ENCODE measurements at places on chromosomes 7 and 10.

GRCh38 chr10:118775478-118775877 is 20.7 kb upstream of the CACUL1 start:
- H3K36me3 ChIP-seq, result no peaks in the 10 kb centered on the region
- H3K27ac ChIP-seq, result no peak overlapping the region
- H3K27me3 ChIP-seq, result no peaks in the 10 kb centered on the region
- DNase-seq, result no peak
- H3K4me1 ChIP-seq, result no peaks in the 10 kb centered on the region

DNA sequence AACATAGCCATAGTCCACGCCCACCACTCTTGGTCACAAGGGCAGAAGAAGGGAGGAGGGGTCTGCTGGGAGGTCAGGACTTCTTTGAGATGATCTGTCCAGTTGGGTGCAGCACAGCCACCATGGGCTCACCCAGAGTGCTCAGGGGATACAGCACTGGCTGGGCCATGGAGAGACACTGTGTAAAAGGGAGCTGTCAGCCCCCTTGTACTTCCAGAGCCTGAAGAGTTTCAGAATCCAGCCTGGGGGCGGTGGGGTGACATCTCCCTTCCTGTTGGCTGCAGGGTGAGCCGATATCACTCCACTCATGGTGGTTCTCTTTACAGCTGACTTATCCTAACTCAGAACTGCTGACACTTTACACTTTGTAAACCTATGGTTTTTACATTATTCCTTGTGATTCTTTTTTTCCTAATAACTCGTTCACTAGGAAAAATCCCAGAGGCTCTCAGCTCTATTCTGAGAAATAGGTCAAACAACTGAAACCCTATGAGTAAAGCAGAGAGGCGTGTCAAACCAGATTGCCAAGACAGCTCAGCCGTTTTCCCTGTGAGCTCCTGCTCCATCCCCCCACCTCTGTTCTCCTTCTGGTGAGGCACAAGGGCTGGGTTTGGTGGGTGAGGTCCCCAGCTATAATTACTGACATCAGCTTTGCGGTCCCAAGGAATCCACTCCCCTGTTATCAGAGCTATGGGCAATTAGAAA is 3.2 kb upstream of the MRPS24 start:
- no peaks in the 10 kb centered on the region for H3K27me3 ChIP-seq
- H3K27ac ChIP-seq, result peak overlapping the region; percentile 79
- DNase-seq, result peak; percentile 23
- H3K4me1 ChIP-seq, result peaks cover 40% of the 10 kb centered on the region
- H3K36me3 ChIP-seq, result peaks cover 12% of the 10 kb centered on the region
- H3K4me3 ChIP-seq, result no peak overlapping the region

- H3K27ac ChIP-seq, result no peak overlapping the region
- no peaks in the 10 kb centered on the region for H3K36me3 ChIP-seq
- no peaks in the 10 kb centered on the region for H3K27me3 ChIP-seq
- no peaks in the 10 kb centered on the region for H3K4me1 ChIP-seq
- no peak for DNase-seq
Measured at GRCh38 chr10:46092524-46093081, 46.5 kb upstream of the MSMB start.

GRCh38 chr7:65722361-65722792 is 150.5 kb upstream of the VKORC1L1 start:
- no peak overlapping the region for H3K4me3 ChIP-seq
- no peaks in the 10 kb centered on the region for H3K27me3 ChIP-seq
- H3K36me3 ChIP-seq, result no peaks in the 10 kb centered on the region
- no peaks in the 10 kb centered on the region for H3K4me1 ChIP-seq
- peak; percentile 17 for DNase-seq

GRCh38 chr7:93039282-93039681 is 78.5 kb downstream of the SAMD9 start:
- H3K36me3 ChIP-seq, result no peaks in the 10 kb centered on the region
- H3K4me1 ChIP-seq, result peaks cover 22% of the 10 kb centered on the region
- H3K4me3 ChIP-seq, result no peak overlapping the region
- no peaks in the 10 kb centered on the region for H3K27me3 ChIP-seq
- DNase-seq, result no peak

- no peaks in the 10 kb centered on the region for H3K36me3 ChIP-seq
- H3K4me3 ChIP-seq, result no peak overlapping the region
- no peak for DNase-seq
- H3K27me3 ChIP-seq, result no peaks in the 10 kb centered on the region
- H3K27ac ChIP-seq, result no peak overlapping the region
Measured at GRCh38 chr7:85805656-85806055, 618.8 kb upstream of the SEMA3D start.

- H3K27ac ChIP-seq, result peak overlapping the region; percentile 100
- H3K4me1 ChIP-seq, result peaks cover 61% of the 10 kb centered on the region
- H3K4me3 ChIP-seq, result no peak overlapping the region
- no peak for DNase-seq
- peaks cover 7% of the 10 kb centered on the region for H3K36me3 ChIP-seq
Measured at GRCh38 chr10:75207079-75207856, 3.3 kb upstream of the VDAC2 start.
